ENCODE measurements at places on chromosomes 12 and 14.

- H3K4me1 ChIP-seq, result no peaks in the 10 kb centered on the region
- no peak for DNase-seq
- H3K27me3 ChIP-seq, result no peaks in the 10 kb centered on the region
- no peak overlapping the region for H3K4me3 ChIP-seq
- no peak overlapping the region for H3K27ac ChIP-seq
These were observed 139.7 kb downstream of the RIMBP2 start for GRCh38 chr12:130576371-130576816.

DNA sequence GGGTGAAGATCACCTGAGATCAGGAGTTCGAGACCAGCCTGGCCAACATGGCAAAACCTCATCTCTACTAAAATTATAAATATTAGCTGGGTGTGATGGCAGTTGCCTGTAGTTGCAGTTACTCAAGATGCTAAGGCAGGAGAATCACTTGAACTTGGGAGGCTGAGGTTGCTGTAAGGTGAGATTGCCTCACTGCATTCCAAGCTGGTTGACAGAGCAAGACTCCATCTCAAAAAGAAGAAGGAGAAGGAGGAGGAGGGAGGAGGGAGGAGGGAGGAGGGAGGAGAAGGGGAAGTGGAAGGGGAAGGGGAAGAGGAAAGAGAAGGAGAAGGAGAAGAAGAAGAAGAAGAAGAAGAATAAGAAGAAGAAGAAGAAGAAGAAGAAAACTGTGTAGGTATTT is 17.0 kb downstream of the RNASE10 start:
- DNase-seq, result no peak
- no peak overlapping the region for H3K4me3 ChIP-seq
- no peaks in the 10 kb centered on the region for H3K36me3 ChIP-seq
- H3K27ac ChIP-seq, result no peak overlapping the region
- H3K4me1 ChIP-seq, result peaks cover 5% of the 10 kb centered on the region
- H3K27me3 ChIP-seq, result no peaks in the 10 kb centered on the region

DNA sequence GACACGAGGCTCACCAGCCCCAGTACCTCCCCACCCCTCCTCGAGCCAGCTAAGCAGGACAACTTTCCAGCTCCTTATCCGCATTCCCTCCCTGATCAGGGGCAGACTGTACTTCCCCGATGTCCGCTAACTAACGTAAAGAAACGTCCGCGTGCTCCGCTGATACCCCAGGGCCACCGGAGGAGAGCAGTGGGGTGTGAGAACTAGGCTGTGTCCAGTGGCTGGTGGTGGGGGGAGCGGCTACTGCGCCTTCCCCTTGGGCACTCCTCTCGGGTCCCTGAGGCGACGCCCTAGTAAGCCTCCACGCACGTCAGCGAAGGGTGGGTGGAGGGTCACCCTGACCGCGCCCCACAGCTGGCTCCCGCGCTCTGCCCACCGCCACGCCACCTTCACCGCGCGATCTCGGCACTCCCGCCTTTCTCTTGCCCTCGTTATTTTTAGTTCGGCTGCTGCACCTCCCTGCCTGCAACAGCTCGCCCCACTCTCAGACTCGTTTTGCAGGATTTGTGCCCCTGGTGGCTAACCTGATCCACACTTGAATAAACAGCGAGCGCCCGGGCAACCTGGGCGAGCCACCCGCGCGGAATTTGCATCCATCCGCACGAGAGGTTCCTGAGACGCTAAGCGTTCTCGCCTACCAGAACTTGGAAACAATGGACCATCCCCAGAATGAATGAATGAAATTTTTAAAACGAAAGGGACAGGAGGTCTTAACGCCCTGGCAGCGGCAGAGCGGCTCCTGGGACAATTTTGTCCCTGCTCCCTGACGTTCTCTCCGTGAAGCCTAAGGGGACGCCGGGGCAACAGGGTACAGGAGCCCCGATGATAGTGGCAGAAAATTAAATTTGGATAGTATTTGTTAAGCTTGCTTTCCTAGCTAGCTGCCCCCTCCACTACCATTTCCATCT is 6.9 kb upstream of the BMP4 start:
- H3K4me1 ChIP-seq, result peaks cover 8% of the 10 kb centered on the region
- no peak for DNase-seq
- H3K36me3 ChIP-seq, result no peaks in the 10 kb centered on the region
- peaks cover 19% of the 10 kb centered on the region for H3K27me3 ChIP-seq

GRCh38 chr14:93072659-93073357 is 42.9 kb downstream of the ITPK1 start:
- DNase-seq, result no peak
- peaks cover 2% of the 10 kb centered on the region for H3K36me3 ChIP-seq
- peak overlapping the region; percentile 79 for H3K4me3 ChIP-seq
- no peaks in the 10 kb centered on the region for H3K27me3 ChIP-seq
- peak overlapping the region; percentile 80 for H3K27ac ChIP-seq
- peaks cover 59% of the 10 kb centered on the region for H3K4me1 ChIP-seq

- no peak for DNase-seq
- peaks cover 17% of the 10 kb centered on the region for H3K27me3 ChIP-seq
- H3K4me1 ChIP-seq, result no peaks in the 10 kb centered on the region
- no peak overlapping the region for H3K27ac ChIP-seq
These were observed 72.4 kb downstream of the IQSEC3 start for GRCh38 chr12:138898-139534.

DNA sequence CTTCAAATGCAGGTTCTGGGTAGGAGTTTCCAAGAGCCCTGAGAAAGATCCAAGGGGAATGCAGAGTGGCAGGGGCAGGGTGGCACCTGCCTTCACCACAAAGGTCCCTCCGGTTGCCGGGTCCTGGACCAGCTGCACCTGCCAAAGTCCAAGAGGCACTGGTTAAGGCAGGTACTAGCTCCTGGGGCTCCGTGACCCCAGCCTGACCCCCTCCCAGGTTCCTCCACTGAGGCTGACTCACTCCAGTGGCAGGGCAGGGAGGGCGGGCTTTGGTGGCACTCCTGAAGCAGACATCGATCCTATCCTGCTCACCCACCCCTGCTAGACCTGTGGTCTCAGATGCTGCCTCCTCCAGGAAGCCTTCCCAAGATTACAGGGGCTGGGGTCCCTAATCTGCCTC is 11.4 kb downstream of the RPS6KL1 start:
- DNase-seq, result no peak
- H3K27me3 ChIP-seq, result no peaks in the 10 kb centered on the region
- peaks cover 8% of the 10 kb centered on the region for H3K4me1 ChIP-seq
- H3K36me3 ChIP-seq, result no peaks in the 10 kb centered on the region
- H3K4me3 ChIP-seq, result no peak overlapping the region

- no peak overlapping the region for H3K27ac ChIP-seq
- H3K36me3 ChIP-seq, result peaks cover 34% of the 10 kb centered on the region
- no peak for DNase-seq
- no peak overlapping the region for H3K4me3 ChIP-seq
- no peaks in the 10 kb centered on the region for H3K4me1 ChIP-seq
These were observed 126.2 kb downstream of the RFLNA start for GRCh38 chr12:124420996-124421674.

DNA sequence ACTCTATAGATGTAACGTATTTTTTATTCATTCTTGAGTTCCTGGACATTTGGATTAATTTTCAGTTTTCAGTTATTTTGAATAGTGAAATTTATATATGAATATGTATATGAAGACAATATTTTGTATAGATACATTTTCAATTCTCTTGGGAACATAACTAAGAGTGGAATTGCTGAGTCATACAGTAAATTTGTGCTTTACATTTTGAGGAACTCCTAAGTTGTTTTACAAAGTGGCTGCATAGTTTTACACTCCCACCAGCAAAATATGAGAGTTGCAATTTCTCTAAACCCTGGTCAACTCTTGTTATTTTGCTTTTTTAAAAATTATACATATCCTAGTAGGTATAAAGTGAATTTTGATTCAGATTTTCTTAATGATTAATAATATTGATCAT is 1838.6 kb upstream of the SEL1L start:
- no peak overlapping the region for H3K27ac ChIP-seq
- H3K36me3 ChIP-seq, result no peaks in the 10 kb centered on the region
- no peaks in the 10 kb centered on the region for H3K27me3 ChIP-seq
- H3K4me3 ChIP-seq, result no peak overlapping the region
- H3K4me1 ChIP-seq, result no peaks in the 10 kb centered on the region

GRCh38 chr14:69666112-69666511 is 54.7 kb downstream of the SUSD6 start:
- peaks cover 81% of the 10 kb centered on the region for H3K4me1 ChIP-seq
- peaks cover 21% of the 10 kb centered on the region for H3K36me3 ChIP-seq
- no peak for DNase-seq
- peak overlapping the region; percentile 86 for H3K27ac ChIP-seq

Measured in memory B cell (primary cell).